Progenitor cell of endocrine pancreas (in vitro differentiated cells): ENCODE measurements at places on chromosomes 6 and 20.

DNA sequence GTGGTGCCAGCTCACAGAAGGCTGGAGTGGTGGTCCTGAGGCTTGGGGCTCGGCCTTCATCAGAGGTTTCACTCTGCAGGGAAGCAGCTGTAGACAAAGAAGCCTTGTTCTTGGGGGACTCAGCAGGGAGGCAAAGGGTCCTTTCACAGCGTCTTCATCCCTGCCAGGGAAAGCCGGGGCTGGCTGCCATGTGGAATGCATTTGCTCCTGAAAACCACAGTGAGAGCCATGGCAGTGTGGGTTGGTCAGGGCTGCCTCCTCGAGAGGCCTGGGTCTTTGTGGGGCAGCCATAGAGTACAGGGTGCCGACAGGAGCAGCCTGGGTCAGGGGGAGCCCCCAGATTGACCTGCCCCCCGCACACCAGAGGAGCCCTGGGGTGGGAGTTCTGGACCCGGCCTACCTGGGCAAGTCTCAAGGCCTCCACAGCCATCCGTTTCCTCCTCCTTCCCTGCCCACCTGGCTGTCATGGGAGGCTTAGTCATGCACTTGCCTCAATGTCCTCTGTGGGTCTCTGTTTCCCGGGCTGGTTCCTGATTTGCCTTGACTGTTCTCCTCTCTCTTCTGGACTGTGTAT is 144.0 kb downstream of the CDC5L start:
- no peak overlapping the region for H3K4me3 ChIP-seq
- peaks cover 10% of the 10 kb centered on the region for H3K27me3 ChIP-seq
- H3K27ac ChIP-seq, result no peak overlapping the region
- no peaks in the 10 kb centered on the region for H3K36me3 ChIP-seq
- no peaks in the 10 kb centered on the region for H3K4me1 ChIP-seq
- no peak for DNase-seq

- H3K27ac ChIP-seq, result no peak overlapping the region
- no peaks in the 10 kb centered on the region for H3K27me3 ChIP-seq
- DNase-seq, result no peak
- H3K4me3 ChIP-seq, result no peak overlapping the region
These were observed 40.2 kb downstream of the SLC35F1 start for GRCh38 chr6:117947234-117947633.

DNA sequence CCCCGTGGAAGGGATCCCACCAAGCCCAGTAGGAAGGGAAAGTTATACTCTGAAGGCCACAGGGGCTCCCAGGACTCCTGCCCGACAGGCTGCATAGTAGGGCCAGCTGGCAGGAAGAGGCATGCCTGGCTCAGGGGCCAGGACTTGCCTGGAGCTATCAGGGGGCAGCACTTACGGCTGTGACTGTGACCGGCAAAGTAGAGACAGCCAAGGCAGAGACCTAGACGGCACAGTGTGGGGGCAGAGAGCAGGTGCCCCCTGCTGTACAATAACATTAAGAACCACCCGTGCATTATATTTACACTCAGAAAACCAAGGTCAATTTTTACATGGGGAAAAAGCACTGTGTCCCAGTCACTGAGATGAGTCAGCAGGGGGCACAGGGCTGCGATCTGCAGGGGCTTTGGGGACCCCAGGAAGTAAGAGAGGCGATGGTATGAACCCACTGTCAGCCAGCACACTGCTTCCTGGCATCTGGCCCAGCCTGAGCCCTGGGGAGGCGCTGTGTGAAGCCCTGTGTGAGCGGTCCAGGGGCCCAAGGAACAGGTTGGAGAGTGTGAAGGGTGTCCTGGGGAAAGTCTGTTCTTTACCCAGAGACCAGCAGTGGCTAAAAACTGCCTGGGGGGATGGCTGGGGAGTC is 9.9 kb downstream of the CCDC167 start:
- no peak for DNase-seq
- no peak overlapping the region for H3K4me3 ChIP-seq
- H3K27me3 ChIP-seq, result no peaks in the 10 kb centered on the region

GRCh38 chr6:148287623-148288333 is 54.9 kb upstream of the SASH1 start:
- H3K4me1 ChIP-seq, result peaks cover 12% of the 10 kb centered on the region
- DNase-seq, result no peak
- no peaks in the 10 kb centered on the region for H3K36me3 ChIP-seq
- H3K4me3 ChIP-seq, result no peak overlapping the region
- H3K27me3 ChIP-seq, result no peaks in the 10 kb centered on the region
